ENCODE measurements at places on chromosomes 3 and 15.
A peak's percentile ranks its signal among the peaks of the same experiment; 100 is the strongest.

GRCh38 chr3:106359692-106360091 lies 490.9 kb upstream of the CBLB start:
- no peak for DNase-seq

DNA sequence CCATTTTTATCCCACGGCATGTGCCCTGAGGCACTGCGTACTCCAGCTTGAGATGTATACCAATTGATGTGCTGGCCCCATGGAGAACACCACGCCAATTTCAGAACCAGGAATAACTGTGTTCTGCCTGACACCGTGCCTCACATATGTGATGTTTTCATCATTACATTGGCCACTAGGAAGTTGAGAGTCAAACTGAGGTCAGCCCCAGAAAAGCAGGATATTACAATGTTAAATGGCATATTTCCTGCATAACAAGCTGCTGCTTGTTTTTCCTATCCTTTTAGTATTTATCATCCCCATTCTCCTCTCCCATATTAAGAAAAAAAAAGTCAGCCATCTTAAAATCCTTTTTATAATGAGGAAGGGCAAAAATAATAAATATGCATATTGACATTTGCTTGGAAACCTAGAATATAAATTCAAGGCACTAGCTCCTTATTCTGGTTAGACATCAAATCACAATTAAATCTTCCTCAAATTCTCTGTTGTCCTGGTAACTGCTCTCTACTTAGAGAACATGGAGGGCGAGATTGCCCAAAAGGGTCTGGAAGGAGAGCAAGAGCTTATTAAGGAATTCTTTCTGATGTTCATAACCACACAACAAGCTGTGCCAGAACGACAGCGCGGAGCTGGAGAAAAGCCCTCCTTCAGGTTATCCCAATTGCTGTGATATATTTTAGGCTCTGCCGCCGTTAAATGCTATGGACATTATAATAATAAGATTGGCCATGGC lies 112.6 kb downstream of the UACA start:
- DNase-seq = peak; percentile 77

GRCh38 chr3:192494174-192494573 lies 233.2 kb downstream of the FGF12 start:
- peak; percentile 78 for DNase-seq

- no peak for DNase-seq
Measured at GRCh38 chr15:34047893-34048775, 9.1 kb upstream of the AVEN start.

- DNase-seq = peak; percentile 88
Measured at GRCh38 chr3:8482960-8483665, 18.5 kb upstream of the LMCD1 start.

DNA sequence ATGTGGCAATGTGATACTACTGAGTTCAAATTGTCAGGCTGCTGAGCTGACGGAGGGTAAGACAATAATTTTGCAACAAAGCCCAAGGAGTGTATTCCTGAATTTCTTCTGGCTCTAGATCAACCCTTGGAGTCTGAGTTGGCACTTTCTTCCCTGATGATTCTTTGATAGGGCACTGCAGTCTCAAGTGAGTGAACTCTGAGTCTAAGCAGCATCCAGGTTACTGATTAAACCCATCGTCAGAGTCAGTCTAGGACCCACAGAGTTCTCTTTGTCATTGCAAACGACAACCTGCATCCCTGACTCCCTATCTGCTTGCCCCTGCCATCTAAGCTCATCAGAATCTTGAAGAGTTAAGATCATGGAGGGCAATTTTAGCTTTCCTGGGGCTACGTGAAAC lies 58.6 kb downstream of the MME start:
- no peak for DNase-seq

GRCh38 chr3:38763569-38763968 lies 52.4 kb downstream of the SCN10A start:
- DNase-seq = no peak

GRCh38 chr3:41581700-41582099 lies 380.2 kb downstream of the ULK4 start:
- no peak for DNase-seq

DNA sequence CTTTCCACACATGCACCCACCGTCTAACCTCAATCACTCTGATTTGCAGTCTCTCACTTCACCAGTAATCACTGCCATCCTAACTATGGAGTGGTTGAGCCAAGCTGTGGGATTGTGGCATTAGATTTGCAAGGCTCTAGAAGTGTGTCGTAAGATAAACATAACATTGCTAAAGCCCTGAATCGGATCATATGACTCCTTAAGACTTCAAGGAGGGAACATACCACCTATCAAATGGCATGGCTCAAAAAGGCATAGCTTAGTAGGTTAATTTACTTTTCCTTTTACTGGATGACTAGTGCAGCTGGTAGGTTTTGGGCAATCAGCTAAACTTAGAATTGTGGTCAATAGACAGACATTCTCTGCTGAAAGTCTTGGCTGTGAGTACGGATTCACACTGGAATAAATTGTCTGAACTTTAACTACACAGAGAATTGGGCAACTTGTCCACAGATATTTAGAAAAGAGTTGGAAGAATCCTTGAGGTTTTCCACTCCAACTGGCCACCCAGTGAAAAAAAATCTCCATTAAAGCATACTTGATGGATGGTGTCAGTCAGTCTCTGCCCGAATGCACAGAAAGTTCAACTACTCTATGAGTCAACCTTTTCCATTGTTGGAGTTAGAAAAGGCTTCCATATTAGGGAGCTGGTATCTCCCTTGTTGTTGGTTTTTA lies 476.7 kb upstream of the CBLB start:
- no peak for DNase-seq

- DNase-seq = no peak
Measured at GRCh38 chr3:15769256-15769915, 28.4 kb downstream of the ANKRD28 start.

GRCh38 chr3:155949453-155950217 lies 79.2 kb downstream of the GMPS start:
- no peak for DNase-seq

GRCh38 chr15:88378188-88378637 lies 89.0 kb downstream of the MRPL46 start:
- no peak for DNase-seq

DNA sequence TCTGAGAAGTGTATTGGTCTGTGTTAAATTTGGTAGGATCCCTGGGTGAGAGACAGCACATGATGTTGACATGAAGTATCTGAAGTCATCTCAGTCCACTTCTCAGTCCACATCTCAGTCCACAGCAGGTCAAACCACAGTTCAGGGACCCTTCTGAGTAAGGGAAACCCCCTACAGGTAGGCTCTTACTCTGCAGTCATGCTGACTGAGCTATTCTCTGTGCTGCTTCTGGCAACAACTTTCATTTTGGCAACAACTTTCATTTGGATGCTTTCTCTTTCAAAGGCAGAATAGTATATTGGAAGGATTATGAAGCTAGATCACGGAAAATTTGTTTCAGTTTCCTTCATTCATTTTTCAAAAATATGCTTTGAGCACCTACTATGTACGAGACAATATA lies 178.2 kb upstream of the GOLIM4 start:
- no peak for DNase-seq

GRCh38 chr3:119237299-119237698 lies 3.4 kb downstream of the B4GALT4 start:
- DNase-seq = no peak

DNA sequence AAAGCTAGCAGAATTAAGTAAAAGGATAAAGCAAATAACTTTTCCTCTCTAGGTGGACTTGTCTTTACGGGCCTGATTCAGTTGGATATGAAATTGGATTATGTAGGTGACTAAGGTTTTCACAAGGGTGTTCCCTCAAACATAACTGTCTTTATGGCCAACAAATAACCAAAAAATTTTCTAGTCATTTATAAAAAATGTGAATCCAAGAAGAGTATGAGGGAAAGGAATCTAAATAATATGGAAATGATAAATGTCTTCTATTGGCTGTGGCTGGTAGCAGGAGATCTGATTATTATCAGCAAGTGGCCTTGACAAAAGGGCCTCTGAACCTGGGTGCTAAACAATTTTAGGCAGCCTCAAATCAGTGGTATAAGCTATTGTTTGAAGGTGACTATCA lies 594.0 kb upstream of the UBE2E2 start:
- DNase-seq = no peak

GRCh38 chr3:42707620-42708355 lies 5.2 kb upstream of the HHATL start:
- DNase-seq = no peak

DNA sequence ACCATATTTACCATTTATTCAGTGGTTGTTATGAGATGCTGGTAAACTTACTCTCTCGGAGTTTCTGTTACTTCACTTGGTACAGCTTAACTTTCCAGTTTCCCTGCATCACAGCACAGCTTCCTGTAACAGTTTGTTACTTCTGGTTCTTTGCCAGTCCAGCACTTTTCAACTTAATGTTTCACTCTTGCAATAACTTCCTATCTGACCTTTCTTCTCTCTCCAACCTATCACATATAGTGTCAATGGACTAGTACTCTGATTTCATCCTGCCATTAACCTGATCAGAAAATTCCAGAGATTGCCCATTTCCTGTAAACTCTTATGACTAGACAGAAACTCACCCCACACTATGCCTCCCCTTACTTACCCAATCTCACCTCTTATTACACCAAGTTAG lies 3.9 kb upstream of the ATP11B start:
- no peak for DNase-seq

DNA sequence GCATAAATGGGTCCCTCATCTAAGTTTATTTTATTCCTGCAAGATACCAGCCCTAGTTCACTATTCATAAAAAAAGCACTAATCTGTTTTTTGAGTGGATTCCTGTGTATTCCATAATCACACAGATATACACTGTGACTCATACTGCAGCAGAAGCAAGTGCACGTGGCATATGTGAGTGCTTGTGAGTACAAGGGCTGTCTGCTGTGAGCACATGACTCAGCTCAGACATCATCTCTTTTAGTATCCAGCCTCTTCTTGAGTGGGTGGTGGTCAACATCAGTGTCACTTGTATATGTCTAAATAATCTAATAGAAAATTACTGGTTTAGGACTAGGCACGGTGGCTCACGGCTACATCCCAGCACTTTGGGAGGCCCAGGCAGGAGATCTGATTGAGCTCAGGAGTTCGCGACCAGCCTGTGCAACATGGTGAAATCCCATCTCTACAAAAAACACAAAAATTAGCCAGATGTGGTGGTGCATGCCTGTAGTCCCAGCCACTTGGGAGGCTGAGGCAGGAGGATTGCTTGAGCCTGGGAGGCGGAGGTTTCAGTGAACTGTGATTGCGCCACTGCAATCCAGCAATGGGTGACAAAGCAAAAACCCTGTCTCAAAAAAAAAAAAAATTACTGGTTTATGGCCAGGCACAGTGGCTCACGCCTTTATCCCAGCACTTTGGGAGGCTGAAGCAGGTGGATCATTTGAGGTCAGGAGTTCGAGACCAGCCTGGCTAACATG lies 49.8 kb downstream of the NIPA2 start:
- peak; percentile 59 for DNase-seq

DNA sequence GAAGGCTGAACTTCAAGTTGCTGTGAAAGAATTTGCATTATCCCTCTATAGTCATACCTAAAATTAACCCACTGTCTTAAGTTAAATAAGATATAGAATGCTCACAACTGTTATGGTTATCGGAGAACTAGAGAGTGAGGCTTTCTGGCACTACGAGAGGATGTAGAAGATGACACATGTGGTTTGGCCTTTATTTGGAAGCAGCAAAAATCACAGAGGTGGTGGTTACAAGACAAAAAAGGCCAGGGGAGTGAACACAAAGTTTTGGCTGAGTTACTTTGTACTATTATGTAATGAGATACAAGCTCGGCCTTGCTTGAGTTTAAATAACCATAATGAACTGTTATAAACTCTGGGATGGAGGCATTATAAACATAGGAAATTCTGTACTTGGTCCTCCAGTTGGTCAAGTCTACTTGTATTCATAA lies 78.3 kb upstream of the ICE2 start:
- no peak for DNase-seq

DNA sequence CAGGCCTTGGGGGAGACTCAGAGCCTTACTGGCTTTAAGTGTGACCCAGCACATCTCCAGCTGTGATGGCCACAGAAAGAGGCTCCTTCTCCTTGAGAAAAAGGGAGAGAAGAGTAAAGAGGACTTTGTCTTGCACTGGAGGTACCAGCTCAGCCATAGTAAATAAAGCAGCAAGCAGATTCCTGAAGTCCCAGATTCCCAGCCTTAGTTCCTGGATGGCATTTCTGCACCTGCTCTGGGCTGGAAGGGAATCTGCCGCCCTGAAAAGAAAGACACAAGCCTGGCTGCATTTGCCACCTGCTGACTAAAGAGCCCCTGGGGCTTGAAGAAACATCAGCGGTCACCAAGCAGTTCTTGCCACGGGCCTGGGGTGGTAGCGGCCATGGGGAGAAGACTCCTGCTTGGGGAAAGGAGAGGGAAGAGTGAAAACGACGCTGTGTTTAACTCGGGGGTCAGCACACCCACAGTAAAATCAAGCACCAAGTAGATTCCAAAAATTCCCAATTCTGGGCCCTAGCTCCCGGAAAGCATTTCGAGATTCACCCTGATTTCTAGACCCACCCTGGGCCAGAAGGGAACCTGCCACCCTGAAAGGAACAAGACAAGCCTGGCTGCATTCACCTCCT lies 24.2 kb upstream of the TNK2 start:
- DNase-seq = no peak

DNA sequence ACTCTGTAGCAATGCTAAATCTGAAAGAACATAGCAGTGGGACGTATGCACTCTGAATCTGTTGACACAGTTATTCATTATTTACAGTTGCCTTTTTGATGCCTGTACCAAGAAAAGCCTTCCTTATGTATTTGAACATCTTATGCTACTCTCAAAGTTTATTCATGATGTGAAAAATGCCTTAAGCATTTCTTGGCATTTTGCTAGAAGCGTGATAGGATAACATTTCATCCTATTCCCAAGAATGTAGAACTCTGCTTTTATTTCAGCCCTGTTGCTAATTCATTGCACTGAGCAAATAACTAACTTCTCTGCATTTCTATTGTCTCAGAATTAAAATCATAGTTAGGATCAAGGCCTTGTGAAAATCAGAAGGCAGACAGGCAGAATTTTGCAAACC lies 105.5 kb downstream of the STRIT1 start:
- DNase-seq = no peak

- peak; percentile 32 for DNase-seq
Measured at GRCh38 chr3:27677565-27677964, 44.6 kb downstream of the EOMES start.

- DNase-seq = no peak
Measured at GRCh38 chr3:21152555-21152954, 598.5 kb downstream of the ZNF385D start.

DNA sequence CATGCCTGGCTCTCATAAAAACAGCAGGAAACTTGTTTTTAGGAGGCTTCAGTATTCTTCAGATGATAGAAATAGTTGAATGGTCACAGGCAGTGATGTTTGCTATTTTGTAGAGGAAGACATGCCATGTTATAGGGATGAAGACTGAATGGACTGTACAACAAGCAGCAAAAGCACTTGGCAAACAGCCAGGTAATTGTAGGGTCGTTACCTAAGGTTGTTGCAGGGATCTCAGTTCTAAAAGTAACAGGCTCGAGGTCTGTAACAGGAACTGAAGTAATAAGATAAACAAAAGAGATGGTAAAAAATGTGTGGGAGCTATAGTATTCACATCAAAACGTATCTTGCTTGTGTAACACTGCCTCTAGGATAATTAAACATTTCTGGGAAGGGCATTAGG lies 116.3 kb downstream of the TFG start:
- DNase-seq = peak; percentile 19

GRCh38 chr3:112990672-112991602 lies at the start of gene GTPBP8:
TSS of gene GTPBP8 (plus strand) at chr3:112990984. CDS start at chr3:112991000, 16 bp downstream.
- DNase-seq = peak; percentile 75

- no peak for DNase-seq
Measured at GRCh38 chr15:40985541-40986330, 32.5 kb downstream of the CHAC1 start.

GRCh38 chr15:85753791-85754452 lies 40.8 kb downstream of the KLHL25 start:
- no peak for DNase-seq
